ENCODE measurements at places on chromosomes 1 and 21.

GRCh38 chr1:117466761-117467160, 99.5 kb downstream of the MAN1A2 start:
- DNase-seq = no peak

DNA sequence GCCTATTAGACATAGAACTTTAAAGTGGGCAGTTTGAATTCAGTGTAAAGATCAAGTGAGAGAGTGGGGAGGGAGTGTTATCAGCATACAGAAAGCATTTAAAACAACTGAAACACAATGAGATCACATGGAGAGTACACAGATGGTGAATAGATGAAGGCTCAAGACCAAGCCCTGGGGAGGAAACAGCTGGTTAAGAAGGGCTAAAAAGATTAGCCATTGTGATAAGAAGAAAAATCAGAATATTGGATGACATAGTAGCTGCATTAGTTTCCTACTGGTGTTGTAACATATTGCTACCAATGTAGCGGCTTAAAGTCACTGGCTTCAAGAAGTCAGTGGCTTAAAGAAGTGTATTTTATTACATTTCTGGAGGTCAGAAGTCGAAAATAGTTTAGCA, 443.4 kb upstream of the RGS18 start:
- no peak for DNase-seq

DNA sequence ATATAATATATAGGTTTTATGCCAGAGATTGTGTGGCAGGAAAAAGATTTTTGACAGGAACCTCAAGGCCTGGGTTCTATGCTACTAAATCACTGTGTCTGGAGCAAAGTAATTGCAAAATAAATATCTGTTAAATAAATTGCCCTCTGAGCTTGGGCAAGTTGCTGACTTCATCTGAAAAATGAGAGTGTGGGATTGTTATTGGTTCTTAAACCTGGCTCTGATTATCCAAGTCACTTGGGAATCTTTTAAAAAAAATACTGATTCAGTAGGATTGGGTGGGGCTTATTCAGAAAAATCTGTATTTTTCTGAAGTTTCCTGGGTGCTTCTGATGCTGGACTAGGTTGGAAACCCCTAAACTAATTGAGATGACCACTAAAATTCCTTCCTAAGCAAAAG, 174.1 kb upstream of the SGIP1 start:
- DNase-seq = no peak

- DNase-seq = no peak
These were observed 10.7 kb downstream of the PIGR start for GRCh38 chr1:206935491-206936067.

DNA sequence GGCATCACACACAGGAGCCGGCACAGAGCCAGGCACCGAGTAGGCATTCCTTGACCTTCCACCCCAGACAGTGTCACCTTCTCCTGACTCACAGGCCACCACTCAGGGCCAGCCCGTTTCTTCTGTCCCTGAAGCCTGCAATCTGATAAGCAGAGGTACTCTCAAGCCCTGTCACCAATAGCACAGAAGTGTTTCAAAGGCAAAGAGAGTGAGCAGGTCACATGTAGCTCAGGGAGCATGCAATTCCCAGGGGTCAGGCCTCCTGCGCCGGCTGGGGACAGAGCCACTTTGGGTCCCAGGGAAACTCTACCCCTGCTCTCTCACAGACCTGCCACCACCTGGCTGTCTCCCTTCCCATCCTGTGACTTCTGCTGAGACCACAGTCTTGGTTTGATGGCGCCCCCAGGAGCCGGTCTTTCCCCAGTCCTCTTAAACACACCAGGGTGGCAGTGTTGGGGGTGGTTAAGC, 13.2 kb downstream of the CAPN9 start:
- no peak for DNase-seq

DNA sequence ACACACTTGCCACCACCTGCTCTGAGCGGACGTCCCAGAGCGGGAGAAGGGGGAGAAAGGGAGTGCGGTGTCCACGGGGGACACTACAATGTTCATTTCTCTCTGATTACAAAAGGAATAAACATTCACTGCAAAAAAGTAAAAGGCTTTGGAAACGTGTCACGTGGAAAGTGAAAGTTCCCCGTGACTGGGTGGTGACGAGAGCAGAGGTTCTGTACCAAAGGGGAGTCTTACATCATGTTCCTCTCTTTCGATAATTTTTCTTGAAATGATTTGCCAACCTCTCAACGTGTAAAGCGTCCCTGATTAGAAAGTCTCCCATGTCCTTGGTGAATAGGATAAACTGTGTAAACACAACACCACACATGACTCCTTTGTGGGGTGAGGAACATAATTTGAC, 22.0 kb upstream of the PRDM15 start:
- DNase-seq = no peak

- no peak for DNase-seq
These were observed 33.1 kb upstream of the FOXO6 start for GRCh38 chr1:41328001-41328615.

- no peak for DNase-seq
These were observed 55.2 kb upstream of the C1orf174 start for GRCh38 chr1:3955196-3955772.

DNA sequence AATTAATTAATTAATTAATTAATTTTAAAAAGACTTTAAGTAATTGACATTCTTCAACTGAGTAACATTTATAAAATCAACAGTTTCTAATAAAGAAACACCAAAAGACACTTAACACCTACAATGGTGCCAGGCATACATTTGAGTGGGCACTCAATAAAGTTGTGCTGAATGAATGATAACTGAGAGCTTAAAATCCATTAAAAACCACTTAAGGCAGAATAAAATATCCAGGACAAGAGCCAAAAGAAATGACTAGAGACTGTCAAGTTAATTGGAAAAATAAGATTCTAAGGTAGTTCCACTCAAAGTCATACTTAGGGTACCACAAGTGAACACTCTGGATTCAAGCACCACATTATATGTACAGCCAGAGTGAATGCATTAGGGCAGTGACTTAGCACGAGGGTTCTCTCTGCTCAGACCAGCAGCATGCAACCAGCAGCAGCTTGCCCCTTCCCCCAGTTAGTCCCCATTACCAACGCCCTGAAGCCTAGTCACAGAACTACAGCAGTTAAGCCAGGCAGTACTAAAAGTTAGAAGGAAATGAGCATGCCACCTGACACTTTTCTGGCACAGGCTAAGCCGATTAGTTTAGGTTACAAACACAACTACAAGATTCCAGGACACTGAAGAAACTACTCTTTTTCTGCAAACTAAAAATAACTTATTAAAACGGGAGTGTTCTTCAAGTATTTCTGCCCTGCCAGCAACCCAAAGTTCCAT, 46.5 kb downstream of the LUZP1 start:
- DNase-seq = no peak

DNA sequence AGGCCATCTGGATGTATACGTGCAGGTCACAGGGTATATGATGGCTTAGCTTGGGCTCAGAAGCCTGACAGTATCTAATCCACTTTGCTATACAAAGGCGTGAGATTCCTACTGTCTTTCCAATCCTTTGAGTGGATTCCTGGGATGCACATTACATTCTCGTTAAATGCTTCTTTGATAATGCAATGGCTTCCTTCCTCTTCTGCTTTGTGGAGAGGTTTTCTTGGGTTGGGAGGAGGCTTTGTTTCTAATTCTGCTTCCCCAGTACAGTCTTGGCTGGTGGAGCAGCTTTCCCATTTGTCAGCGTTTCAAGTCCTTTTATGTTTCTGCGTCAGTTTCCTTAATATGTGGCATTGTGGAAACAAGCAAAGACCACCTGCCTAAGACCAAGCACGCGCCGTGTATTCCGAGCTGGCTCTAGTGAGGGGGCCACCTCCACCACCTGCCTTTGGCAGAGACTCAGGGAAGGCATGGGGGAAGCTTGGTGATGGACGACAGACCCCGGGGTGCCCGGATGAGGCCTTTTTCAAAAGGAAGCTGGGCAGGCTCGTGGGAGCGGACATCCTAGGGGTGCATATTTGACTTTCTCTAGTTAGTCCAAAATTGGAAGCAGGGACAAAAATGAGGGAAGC, 72.7 kb downstream of the WDR4 start:
- DNase-seq = no peak

- DNase-seq = no peak
These were observed 10.4 kb upstream of the CDC20 start for GRCh38 chr1:43348343-43348808.

- no peak for DNase-seq
These were observed 20.8 kb upstream of the LAPTM5 start for GRCh38 chr1:30778154-30778978.

GRCh38 chr1:152533327-152533938, 19.2 kb downstream of the CRCT1 start:
- no peak for DNase-seq

- DNase-seq = no peak
These were observed 89.5 kb downstream of the NRIP1 start for GRCh38 chr21:14975136-14975919.

DNA sequence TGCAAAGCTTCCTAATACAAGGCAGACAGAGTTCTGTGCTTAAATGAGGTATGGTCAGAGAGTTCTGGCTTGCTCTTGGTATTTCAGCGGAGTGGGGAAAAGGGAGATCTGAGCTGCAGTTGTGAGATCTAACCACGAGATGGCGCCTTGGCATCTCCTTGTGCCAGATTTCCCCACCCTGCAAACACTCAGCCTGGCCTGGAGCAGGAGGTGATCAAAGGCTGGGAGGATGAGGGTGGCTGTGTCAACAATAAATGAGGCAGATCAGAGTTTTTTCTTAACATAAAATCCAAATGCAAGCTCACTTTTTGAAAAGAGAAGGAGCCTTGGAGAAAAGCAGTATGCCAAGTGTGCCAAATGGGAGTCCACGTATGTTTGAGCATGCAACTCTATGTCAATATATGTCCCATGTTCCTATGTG, 4.1 kb upstream of the TFAP2E start:
- no peak for DNase-seq

DNA sequence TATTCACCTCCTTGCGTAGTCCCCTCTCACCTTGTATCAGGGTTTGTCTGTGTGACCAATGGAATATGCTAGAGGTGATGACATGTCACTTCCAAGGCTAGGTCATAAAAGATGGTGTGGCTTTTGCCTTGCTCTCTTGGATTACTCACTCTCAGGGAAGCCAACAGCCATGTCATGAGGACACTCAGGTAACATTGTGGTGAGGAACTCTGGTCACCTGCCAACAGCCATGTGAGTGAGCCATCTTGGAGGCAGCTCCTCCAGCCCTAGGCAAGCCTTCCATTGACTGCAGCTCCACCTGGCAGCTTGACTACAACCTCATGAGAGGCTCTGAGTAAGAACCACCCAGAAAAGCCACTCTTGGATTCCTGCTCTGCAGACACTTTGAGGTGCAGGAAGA, 11.0 kb upstream of the HEYL start:
- DNase-seq = no peak

- DNase-seq = no peak
These were observed 376 bp downstream of the AVPR1B start for GRCh38 chr1:206116873-206117150.

DNA sequence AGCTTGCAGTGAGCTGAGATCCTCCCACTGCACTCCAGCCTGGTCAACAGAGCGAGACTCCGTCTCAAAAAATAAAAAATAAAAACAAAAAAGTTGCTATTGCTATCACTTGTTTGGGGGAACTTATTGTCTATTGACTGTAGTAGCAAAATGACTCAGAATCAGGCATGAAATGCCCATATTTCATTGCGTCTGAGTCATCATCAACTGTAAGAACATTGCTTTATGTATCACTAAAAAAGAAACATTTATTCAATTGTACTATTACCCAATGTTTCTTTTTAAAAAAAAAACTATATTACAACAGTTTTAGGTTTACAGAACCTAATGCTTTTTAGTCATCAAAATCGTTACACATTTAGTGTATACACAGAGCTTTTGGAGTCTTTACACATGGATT, 91.0 kb upstream of the FMN2 start:
- no peak for DNase-seq

DNA sequence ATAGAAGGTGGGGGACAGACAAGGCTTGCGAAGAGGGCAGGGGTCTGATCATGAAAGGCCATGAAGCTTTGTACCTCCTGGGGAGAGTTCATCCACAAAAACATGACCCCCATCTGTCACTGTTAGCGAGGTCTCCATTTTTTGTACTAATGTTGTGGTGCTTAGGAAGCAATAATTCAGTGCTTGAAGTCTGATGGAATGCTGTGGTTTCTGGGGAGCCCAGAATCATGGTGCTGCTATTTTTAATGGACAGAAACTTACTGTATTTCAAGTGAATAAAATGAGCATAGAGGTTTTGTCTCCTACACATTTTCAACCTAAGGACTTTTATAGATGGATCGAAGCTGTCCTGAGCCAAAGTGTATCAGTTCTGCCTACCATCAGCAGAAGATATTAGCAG, 28.2 kb upstream of the RGL1 start:
- DNase-seq = no peak

- no peak for DNase-seq
These were observed 68.0 kb upstream of the AKT3 start for GRCh38 chr1:243917863-243918565.

- DNase-seq = no peak
These were observed 156.0 kb downstream of the SLC45A1 start for GRCh38 chr1:8473891-8474300.

- DNase-seq = no peak
These were observed 137.4 kb upstream of the USP25 start for GRCh38 chr21:15592271-15592860.

GRCh38 chr1:181548497-181548896, 65.2 kb downstream of the CACNA1E start:
- DNase-seq = no peak

DNA sequence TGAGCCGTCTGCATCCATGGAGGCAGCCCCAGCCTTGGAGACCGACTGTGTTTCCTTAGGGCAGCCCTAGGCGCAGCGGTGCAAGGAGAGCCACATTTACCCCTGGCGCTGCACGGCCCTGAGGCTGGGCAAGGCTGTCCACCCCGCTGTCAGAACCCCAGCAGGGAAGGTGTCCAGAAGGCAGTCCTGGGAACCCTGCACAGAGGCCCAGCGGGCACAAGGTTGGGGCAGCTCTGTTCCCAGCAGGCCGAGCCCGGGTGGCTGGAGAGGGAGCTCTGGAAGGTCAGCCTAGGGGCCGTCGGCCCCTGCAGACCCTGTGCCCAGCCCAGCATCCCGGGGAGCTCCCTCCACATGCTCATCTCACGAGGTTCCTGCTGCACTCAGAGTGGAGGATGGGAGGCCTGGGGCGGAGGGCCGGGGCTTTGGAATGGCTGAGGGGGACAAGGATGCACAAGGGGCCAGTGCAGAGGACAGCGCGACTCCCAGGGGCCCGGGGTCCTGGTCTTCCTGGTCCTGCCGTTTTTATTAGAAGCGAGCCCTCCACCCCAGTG, 19.9 kb upstream of the SAMD11 start:
- no peak for DNase-seq

GRCh38 chr1:161868832-161869231, 102.7 kb downstream of the ATF6 start:
- DNase-seq = no peak

GRCh38 chr1:206868264-206868663, 2.8 kb downstream of the IL20 start:
- DNase-seq = no peak

Measured in stimulated activated CD8-positive, alpha-beta memory T cell treated with anti-CD3 and anti-CD28 coated beads, Interleukin-2, amount 100 ng/mL, for 1 hour (primary cell).